ENCODE measurements at places on chromosomes 2 and 18.

GRCh38 chr2:232309592-232309991 lies 69.0 kb upstream of the ALPP start:
- no peak for DNase-seq

GRCh38 chr2:167398873-167399272 lies 510.6 kb downstream of the XIRP2 start:
- no peak for DNase-seq

- no peak for DNase-seq
These were observed 563.6 kb downstream of the SLC4A3 start for GRCh38 chr2:220191031-220191430.

GRCh38 chr18:36424741-36425142 lies 127.2 kb downstream of the FHOD3 start:
- DNase-seq: no peak
